Activated naive CD4-positive, alpha-beta T cell treated with anti-CD3 and anti-CD28 coated beads for 36 hours (primary cell): ENCODE measurements at places on chromosomes 12 and 14. TPM values are rescaled to one million over a fixed set of nuclear protein-coding genes. Genes with fewer than 3 reads are reported as not detected.

Gene CNTN1
- total RNA-seq, result not detected

Gene OR4E2
- total RNA-seq, result not detected

Gene TGM1
- 13.5 TPM for total RNA-seq

Gene NPFF
- total RNA-seq, result not detected

GRCh38 chr12:113285679-113286610 lies 49.0 kb downstream of the SLC8B1 start:
- H3K27me3 ChIP-seq, result no peaks in the 10 kb centered on the region
- peaks cover 4% of the 10 kb centered on the region for H3K36me3 ChIP-seq
- no peak overlapping the region for H3K4me3 ChIP-seq

DNA sequence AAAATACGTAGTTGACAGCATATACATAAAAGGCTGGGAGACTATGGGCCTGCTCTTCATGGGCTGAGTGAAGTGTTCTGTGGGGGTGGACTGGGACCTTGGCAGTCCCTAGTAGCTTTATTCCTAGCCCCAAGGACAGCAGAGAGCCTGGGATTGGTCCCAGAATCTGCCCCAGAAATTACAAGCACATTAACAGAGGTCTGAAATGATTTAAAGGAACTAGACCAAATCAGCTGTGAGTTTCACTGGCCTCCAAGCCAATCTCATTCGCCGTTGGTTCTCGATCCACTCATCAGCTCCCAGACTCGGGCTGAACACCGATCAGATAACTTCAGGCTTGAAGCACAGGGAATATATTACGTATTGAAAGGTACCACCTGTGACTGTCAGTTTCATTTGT lies 77.0 kb upstream of the PSMC1 start:
- no peak overlapping the region for H3K4me3 ChIP-seq
- no peaks in the 10 kb centered on the region for H3K36me3 ChIP-seq
- peaks cover 4% of the 10 kb centered on the region for H3K27me3 ChIP-seq
- DNase-seq, result no peak
- no peak overlapping the region for H3K27ac ChIP-seq

- H3K36me3 ChIP-seq, result peaks cover 6% of the 10 kb centered on the region
- no peaks in the 10 kb centered on the region for H3K4me1 ChIP-seq
- no peaks in the 10 kb centered on the region for H3K27me3 ChIP-seq
- H3K4me3 ChIP-seq, result no peak overlapping the region
- peak overlapping the region; percentile 44 for H3K27ac ChIP-seq
- DNase-seq, result no peak
Observed at GRCh38 chr14:68157971-68158371, 338.4 kb downstream of the RAD51B start.

DNA sequence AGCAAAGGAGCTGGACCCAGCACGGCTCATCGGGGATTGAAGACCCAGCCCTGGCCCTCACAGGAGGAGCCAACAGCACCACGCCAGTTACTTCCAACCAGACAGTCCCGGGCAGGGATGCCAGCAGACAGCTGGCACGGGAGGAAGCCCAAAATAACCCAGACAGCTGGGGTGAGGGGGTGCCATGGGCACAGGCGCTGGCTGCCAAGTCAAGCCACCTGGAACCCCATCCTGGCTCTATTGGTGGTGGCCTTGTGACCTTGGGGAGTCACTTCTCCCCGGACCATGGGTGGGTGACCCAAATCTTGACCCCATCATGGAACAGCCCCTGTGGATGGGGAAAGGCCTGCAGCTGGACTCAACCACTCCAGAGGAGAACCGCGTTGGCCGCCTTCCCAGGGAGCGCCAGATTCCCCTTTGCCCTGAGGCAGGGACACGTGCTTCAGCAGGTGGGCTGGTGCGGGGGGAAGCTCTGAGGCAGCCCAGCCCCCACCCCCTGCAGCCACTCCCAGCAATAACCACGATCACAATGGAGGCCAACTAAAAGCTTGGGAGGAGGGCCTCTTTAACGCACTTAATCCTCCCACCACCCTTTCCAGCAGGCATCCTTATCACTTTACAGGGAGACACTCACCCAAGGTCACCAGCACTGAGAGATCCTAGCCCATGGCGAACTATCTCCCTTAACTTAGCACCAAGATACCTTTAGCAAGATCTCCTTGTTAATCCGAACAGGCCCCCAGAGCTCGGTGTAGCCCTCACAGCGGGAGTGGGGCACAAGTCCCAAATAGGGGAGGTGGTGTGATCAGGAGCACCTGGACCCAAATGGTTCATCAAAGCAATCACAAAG lies 4.7 kb upstream of the RHOF start:
- DNase-seq, result no peak
- H3K27me3 ChIP-seq, result no peaks in the 10 kb centered on the region
- H3K4me1 ChIP-seq, result peaks cover 35% of the 10 kb centered on the region
- H3K36me3 ChIP-seq, result peaks cover 19% of the 10 kb centered on the region
- H3K4me3 ChIP-seq, result peak overlapping the region; percentile 76

DNA sequence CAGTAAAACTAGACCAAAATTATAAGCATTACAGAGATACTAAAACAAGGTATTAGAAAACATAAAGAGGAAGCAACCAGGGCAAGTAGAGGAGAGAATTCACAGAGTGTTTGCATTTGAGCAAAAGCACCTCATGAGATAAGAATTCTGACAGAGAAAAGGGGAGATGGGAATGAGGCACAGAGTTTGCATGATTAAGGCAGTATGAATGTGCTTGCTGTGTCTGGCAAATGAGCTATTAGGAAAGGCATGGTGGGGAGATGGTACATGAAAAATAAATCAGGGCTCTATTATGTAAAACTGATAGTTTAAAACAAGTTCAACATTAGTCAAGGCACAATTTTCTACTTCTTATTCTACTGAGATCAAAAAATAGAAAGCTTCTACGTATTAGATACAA lies 23.1 kb downstream of the GARIN6 start:
- no peak overlapping the region for H3K27ac ChIP-seq
- no peaks in the 10 kb centered on the region for H3K4me1 ChIP-seq
- H3K27me3 ChIP-seq, result no peaks in the 10 kb centered on the region
- no peaks in the 10 kb centered on the region for H3K36me3 ChIP-seq
- H3K4me3 ChIP-seq, result no peak overlapping the region
- no peak for DNase-seq

DNA sequence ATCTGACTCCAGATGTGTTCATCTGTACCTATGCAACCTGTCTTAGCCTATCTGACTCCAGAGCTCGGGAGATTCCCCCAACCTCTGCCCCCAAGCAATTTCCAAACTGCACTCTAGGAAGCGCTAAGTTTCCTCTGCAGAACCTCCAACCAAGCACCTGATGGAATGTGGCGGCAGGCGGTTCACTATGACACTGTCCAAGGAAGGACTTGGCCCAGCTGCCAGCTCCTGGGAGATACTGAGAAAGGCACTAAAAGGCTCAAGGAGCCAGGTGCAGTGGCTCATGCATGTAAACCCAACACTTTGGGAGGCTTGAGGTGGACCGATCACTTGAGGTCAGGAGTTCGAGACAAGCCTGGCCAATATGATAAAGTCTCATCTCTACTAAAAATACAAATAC lies 244.0 kb downstream of the BCL11B start:
- H3K27me3 ChIP-seq, result no peaks in the 10 kb centered on the region
- H3K36me3 ChIP-seq, result no peaks in the 10 kb centered on the region
- no peak overlapping the region for H3K27ac ChIP-seq

- no peaks in the 10 kb centered on the region for H3K36me3 ChIP-seq
- H3K4me1 ChIP-seq, result peaks cover 7% of the 10 kb centered on the region
- no peaks in the 10 kb centered on the region for H3K27me3 ChIP-seq
- H3K27ac ChIP-seq, result no peak overlapping the region
- no peak overlapping the region for H3K4me3 ChIP-seq
Observed at GRCh38 chr14:38143170-38143569, 64.5 kb upstream of the SSTR1 start.

GRCh38 chr12:82207556-82207955 lies 150.6 kb downstream of the CCDC59 start:
- no peak for DNase-seq
- no peak overlapping the region for H3K27ac ChIP-seq
- no peaks in the 10 kb centered on the region for H3K27me3 ChIP-seq
- no peak overlapping the region for H3K4me3 ChIP-seq

GRCh38 chr12:115411121-115411520 lies 727.1 kb upstream of the TBX3 start:
- DNase-seq, result no peak
- H3K27me3 ChIP-seq, result no peaks in the 10 kb centered on the region
- no peak overlapping the region for H3K27ac ChIP-seq
- no peaks in the 10 kb centered on the region for H3K4me1 ChIP-seq
- no peaks in the 10 kb centered on the region for H3K36me3 ChIP-seq

DNA sequence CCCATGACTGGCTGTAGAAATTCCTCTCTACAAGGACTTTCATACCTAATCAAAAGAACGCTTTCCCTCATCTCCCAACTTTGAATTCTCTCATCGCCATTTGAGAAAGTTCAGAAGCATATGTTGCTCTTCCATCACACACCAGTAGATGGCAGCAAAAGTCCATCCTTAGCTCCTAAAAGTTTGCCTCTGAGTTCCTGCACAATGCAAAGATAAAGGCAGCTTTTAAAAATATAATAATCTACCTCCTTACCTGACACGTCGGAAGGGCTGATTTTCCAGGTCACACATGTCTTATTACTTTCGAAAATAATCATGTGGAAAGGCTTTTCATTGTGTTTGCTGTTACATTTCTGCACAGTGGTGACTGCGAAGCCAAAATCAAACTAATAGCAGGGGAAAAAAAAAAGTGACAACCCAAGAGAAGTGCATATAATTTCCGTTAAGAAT lies 456.7 kb upstream of the SEL1L start:
- H3K4me1 ChIP-seq, result no peaks in the 10 kb centered on the region
- no peaks in the 10 kb centered on the region for H3K36me3 ChIP-seq
- H3K4me3 ChIP-seq, result no peak overlapping the region
- peak; percentile 63 for DNase-seq
- H3K27me3 ChIP-seq, result peaks cover 11% of the 10 kb centered on the region

DNA sequence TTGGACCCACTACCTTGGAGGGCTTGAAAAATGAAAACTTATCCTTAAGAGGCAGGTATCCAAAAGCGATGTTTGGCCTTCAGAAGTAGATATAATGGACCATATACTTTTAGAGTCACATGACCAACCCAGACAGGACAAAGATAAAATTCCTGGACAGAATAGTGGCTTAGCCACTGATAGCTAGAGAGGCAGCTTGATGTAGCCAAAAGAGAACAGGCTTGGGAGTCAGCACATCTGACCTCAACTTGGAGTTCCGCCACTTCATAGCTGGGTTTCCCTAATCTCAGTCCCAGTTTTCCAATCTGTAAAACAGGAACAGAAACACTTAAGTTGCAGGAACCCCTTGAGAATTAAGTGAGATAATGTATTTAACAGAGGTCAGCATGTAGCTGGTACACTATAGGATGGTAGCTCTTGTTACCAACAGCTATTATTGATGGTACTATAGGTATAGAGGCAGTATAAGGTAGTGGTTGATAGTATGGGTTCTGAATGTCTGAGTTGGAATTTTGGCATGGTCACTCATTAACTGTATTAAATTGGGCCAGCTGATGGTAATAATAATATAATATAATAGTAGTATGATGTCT lies 63.2 kb upstream of the USP44 start:
- DNase-seq, result no peak
- H3K36me3 ChIP-seq, result no peaks in the 10 kb centered on the region
- peaks cover 3% of the 10 kb centered on the region for H3K4me1 ChIP-seq

DNA sequence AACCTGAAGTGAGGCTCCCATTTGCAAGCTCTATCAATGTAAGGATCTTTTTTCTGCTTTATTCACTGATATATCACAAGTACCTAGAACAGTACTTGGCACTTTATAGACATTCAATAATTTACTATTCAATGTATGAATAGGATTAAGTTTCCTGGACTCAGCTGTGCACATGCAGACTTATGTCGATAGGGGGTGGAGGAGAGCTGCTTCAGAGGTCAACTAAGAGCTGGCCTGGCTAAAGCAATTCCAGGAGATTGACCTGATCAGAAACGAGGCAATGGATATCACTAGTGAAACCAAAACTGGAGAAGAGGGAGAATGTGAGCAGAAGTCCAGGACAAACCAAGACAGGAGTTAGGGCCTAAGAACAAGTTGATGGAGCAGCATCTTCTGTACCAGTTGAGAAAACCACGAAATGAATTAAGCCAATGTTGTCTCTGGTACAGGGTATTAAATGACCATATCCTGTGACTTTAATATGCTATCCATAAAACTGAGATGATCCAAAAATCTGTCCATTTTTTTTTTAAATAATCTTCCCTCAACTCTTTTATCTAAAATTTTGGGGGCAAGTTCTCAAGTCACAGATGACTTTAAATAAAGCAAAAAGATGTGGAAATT lies 169.2 kb downstream of the PIK3C2G start:
- H3K27me3 ChIP-seq, result no peaks in the 10 kb centered on the region
- no peaks in the 10 kb centered on the region for H3K4me1 ChIP-seq
- no peaks in the 10 kb centered on the region for H3K36me3 ChIP-seq
- no peak overlapping the region for H3K27ac ChIP-seq
- peak; percentile 5 for DNase-seq
- H3K4me3 ChIP-seq, result no peak overlapping the region

GRCh38 chr14:72679536-72680151 lies 214.3 kb downstream of the DPF3 start:
- H3K4me1 ChIP-seq, result no peaks in the 10 kb centered on the region
- H3K27me3 ChIP-seq, result no peaks in the 10 kb centered on the region
- no peak overlapping the region for H3K4me3 ChIP-seq
- no peak for DNase-seq

DNA sequence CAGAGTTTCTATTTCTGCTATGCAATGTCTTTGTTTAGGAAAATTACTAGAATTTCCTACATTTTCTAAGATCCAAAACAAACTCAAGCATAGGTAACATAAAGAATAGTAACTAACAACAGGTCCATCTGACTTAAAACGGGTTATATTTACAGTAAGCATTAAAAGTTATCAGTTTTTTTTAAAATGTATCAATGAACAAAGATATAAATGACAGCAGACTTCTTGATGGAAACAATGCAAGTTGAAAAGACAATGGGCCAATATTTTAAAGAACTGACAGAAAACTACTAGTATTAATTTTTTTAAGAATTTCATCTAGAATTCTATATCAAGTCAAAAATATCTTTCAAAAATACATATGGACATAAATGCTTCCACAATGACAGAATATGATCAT lies 367.1 kb upstream of the MGAT4C start:
- no peak overlapping the region for H3K4me3 ChIP-seq
- no peak overlapping the region for H3K27ac ChIP-seq
- H3K4me1 ChIP-seq, result no peaks in the 10 kb centered on the region
- no peaks in the 10 kb centered on the region for H3K36me3 ChIP-seq
- DNase-seq, result no peak

GRCh38 chr12:76711241-76711640 lies 52.7 kb upstream of the ZDHHC17 start:
- no peaks in the 10 kb centered on the region for H3K36me3 ChIP-seq
- no peak for DNase-seq
- no peak overlapping the region for H3K27ac ChIP-seq
- H3K27me3 ChIP-seq, result no peaks in the 10 kb centered on the region
- H3K4me3 ChIP-seq, result no peak overlapping the region
- H3K4me1 ChIP-seq, result peaks cover under 1% of the 10 kb centered on the region
